ENCODE measurements at places on chromosomes 5 and 9.

GRCh38 chr9:121750715-121751623 lies 99.5 kb downstream of the DAB2IP start:
- DNase-seq, result no peak

DNA sequence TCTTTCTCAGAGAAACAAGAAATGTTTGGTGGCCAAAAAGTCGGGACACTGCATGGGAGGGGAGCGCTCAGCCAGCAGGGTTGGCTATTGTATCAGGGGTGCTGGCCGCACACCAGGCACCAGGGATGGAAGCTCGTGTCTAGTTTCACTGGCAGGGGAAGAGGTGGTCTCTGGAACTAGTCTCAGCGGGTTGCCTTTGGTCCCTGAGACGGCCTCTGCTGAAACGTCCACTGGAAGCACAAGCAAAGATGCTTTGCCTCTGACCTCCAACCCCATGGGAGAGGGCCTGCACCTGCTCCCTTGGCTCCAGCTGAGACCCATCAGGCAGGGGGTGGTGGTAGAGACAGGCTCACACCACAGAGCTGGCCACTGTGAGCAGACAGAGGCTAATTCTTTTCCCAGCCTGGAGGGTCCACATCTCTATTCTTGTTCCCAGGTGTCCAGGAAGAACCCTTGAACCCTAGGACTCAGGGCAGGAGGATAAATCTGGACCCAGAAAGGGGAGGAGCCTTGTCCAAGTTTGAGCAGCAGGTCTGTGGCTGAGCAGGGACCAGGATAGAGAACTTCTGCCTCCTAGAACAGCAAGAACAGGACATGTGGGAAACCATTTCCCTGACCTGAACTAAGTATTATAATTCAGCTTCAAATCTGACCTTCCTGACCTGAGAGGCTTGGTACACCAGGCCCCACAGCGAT lies 102.6 kb downstream of the RGS3 start:
- DNase-seq, result no peak

DNA sequence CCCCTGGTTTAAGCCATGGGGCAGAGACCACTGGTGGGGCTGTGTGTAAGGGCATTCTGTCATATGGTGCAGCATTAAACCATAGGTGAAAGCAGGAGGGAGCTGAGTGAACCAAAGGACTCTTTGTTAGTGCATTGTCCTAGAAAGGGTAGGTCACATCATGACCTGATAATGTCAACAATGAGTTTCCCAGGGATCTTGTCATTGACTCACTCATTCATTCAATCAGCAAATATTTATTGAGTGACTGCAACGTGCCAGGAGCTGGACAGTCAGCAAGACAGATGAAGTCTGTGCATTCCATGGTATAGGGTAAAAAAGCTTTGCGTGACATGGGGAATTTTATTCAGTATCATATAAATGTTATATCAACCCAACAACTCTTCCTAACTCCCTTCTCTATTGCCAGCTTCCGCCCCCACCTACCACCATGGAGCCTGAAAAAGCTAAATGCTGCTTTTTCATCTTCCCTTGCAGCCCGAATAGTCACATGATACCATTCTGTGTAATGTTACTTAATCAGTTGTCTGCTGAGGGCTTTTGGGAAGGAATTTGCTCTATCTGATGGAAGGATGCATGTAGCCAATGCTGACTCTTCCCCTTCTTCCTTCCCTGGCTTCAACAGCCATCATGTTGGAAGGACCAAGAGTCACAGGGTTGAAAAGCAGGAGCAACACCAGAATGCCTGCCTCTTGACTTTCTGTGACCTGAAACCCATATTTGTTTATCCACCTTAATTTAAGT lies 11.5 kb upstream of the OTULINL start:
- DNase-seq, result no peak

GRCh38 chr9:117662651-117663050 lies 41.6 kb upstream of the TLR4 start:
- DNase-seq, result no peak

DNA sequence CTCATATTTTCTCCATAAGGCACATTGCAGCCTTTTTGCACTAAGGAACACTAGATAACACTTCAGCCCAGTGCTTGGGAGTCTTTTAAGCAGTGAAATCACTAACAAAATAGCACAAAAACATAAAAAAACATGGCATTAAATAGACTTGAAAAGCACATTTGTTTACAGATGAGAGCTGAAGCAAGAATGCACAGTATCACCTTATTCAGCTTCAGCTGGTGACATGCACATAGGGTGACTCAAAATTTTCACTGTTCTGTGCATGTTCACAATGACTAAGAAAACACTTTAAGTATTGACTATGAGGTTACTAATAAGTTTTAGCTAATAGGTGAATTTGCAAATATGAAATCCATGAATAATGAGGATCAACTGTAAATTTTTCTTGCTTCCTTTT lies 293.9 kb upstream of the TARS1 start:
- peak; percentile 50 for DNase-seq

- DNase-seq, result no peak
These were observed 68.5 kb upstream of the MELK start for GRCh38 chr9:36504156-36504555.

- DNase-seq, result peak; percentile 13
These were observed 1.2 kb upstream of the TBCA start for GRCh38 chr5:77777281-77777892.

DNA sequence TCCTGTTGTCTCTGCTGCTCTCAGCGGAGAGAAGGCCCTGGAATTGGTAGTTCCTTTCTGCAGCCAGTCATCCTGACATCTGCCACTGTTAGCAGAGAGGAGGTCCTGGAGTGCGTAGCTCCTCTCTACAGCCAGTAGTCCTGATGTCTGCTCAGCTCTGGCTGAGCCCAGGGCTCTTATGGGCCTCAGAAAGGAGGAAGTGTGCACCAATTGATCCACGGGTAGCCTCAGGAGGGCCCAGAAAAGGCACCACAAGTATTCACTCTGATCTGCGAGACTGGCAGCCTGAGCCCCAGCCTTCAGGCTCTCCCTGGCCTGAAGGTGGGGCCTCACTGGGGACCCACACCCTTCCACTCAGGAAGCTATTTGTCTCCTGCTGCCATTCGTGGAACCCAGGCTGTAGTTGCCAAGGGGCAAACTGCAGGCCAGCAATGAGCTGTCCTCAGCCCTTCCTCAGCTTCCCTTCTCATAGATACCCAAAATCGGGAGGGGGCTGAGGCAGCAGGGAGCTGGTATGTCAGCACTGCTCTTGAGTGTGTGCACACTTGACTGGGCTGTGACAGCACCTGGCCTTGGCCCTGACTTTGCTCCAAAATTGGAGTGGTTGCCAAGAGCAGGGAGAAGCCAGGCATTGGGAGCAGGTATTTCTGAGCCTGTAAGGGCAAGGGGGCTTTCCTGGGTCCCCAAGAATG lies 1049.5 kb upstream of the ACO1 start:
- no peak for DNase-seq

DNA sequence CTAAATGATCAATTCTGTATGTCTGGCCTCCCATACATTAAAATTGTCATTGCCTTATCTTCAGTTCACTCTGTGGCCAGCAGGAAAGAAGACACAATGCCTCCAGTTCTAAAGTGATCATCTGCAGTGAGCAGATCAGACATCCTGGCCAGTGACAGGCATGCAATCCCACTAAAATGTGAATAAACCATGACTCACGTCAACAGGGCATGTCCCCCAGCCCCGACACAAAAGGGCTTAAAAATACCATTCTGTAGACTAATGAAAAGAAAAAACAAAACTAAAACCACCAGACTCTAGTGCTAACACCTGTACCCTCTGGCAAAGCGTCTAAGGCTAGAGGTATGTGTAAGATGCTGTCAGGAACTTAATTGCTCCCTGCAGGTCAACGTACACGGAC lies 38.5 kb downstream of the DDX31 start:
- DNase-seq, result peak; percentile 48
